ENCODE measurements at places on chromosomes 11 and 22.

- no peak for DNase-seq
These were observed 7.9 kb downstream of the ZDHHC8 start for GRCh38 chr22:20139391-20140106.

DNA sequence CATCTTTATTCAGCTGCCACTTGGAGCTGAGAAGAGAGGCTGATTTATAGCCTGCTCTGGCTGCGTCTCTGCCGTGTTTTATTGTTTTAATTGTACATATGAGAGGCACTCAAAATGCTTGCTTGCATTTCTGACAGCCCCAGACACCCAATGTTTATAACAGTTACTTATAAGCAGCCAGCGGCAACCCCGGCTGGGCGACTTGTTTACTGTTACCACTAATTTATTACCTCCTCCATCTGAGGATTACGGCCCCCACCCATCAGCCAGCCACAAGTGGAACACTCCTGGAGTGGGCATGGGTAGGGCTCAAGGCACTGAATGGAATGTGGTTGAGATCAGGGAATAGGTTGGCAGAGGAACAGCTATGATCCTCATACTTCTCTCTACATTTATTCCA is 61.2 kb downstream of the CLPB start:
- no peak for DNase-seq

DNA sequence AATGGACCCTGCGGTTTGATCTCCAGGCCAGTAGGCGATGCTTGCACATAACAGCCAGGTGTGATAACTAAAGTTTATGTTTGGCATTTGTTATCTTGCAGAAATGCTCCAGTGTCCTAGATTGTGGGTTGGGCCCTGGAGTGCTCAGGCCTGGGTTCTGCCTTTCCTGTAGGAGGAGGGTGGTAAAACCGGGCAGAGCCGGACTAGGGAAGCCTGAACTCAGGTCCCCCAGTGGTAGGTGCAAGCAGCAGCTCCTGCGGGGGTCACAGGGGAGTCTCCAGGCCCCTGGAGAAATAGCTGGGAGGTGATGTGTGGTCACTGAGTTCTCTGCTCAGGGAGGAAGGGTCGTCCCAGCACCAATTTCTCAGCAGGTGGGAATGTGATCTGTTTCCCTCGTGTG is 538.3 kb upstream of the ANO3 start:
- DNase-seq, result no peak

GRCh38 chr22:37442537-37442936 is 15.3 kb upstream of the ELFN2 start:
- DNase-seq, result no peak

DNA sequence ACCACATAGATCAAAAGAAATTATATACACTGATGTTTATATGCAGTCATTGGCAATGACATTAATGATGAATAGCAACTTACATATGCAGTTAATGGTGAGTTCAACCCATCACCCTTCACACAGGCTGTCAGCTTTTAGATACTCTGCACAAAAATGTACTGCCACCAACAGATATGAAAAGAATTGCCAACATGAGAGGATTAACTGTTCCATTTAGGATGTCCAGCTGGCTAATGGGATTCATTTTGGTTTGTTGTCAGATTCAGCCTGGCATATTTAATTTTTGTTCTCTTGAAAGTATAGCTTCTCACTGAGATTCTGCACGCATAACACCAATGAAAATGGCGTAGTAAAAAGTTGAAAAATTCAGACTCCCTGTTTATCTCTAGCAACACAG is 554.0 kb upstream of the ARHGAP42 start:
- no peak for DNase-seq

GRCh38 chr22:37640591-37641560 is 1.4 kb downstream of the SH3BP1 start:
- DNase-seq, result no peak

GRCh38 chr11:119282495-119282894 is 34.4 kb downstream of the MCAM start:
- DNase-seq, result no peak
